ENCODE measurements at places on chromosomes 11 and 22.

DNA sequence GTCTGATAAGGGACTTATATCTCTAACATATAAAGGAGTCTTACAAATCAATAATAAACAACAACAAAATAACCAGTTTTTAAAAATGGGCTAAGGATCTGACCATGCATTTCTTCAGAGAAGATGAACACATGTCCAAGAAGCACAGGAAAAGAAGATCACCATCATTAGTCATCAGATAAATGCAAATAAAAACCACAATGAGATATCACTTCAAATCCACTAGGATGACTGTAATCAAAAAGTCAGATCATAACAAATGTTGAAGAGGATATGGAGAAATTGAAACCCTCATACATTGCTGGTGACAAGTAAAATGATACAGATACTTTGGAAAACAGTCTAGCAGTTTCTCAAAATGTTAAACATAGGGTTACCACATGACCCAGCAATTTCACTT is 61.2 kb upstream of the MYOD1 start:
- no peak for DNase-seq

DNA sequence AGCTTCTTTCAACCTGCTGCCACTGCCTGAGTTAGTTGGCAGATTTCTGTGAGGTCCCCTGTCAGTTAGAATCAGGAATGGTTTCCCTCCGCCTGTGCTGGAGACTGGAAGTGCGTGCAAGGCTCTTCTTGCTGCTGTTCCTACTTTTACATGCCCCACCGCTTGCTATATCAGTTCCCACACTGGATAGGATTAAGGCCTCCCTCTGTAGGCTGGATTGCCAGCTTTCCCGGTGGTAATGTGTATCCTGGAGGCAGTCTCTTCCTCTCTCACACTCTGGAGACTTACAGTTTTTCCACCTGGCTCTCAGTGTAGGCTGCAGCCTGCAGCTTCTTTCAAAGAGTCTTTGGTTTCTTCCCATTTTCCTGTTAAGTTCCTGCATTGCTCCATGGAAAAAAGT is 66.5 kb downstream of the ARHGAP42 start:
- DNase-seq = no peak

DNA sequence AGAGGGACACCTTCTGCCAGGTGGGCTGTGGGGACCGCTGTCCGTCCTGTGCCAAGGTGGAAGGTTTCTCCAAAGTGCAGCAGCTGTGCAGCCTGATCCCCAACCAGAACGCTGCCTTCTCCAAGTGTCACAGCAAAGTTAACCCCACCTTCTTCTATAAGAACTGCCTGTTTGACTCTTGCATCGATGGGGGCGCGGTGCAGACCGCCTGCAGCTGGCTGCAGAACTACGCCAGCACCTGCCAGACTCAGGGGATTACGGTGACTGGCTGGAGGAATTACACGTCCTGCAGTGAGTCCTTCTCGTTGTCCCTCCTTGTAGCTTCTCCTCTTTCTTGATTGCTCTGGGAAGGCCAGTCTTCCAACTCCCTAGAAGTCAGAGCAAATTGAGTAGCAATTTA is 44.8 kb downstream of the TECTA start:
- DNase-seq = no peak

GRCh38 chr11:82858556-82859091 is 41.6 kb downstream of the PRCP start:
- DNase-seq = no peak

DNA sequence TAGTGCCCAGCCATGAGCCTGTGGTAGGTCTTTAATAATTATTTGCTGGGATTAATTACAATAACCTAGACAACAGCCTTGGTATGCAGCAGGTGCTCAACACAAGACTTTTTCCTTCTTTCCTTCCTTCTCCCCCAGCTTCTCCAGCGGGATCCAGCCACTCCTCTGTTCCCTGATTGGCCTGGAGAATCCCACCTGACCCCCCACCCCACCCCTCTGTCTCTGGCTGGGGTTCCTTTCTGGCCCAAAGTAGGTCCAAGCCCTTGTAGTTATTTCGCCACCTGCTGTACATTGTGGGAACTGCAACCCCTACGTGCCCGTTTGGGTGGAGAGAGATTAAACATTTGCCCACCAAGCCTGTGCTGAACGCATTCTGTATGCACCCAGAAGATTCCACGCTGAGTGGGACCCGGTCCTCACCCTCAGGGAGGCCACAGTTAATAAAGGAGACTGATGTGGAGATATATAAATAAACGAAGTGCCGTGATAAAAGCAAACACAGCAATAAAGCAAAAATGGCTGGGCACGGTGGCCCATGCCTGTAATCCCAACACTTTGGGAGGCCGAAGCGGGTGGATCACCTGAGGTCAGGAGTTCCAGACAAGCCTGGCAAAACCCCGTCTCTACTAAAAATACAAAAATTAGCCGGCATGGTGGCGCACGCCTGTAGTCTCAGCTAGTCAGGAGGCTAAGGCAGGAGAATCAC is 32.1 kb upstream of the DGKZ start:
- DNase-seq = peak; percentile 90

DNA sequence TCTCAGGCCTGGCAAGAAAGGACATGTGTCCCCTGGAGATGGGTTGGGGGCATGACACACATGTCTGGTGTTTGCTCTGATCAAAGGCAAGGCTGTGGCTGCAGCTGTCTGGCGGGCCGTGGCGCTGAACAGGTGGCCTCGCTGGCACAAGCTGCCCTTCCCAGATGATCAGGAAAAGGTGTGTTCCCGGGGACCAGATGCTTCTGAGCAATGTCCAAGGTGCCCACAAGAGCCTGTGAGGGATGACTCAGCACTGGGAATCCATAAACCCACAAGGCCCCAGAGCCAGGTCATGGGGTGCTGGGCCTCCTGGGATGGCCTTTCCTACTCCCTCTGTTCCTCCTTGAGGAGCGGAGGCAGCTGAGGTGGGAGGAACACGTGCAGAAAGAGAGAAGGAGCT is 9.7 kb upstream of the LRP5 start:
- DNase-seq = no peak

- no peak for DNase-seq
These were observed 16.4 kb downstream of the SLC1A2 start for GRCh38 chr11:35402751-35403660.

- DNase-seq = no peak
These were observed 1.9 kb upstream of the GRAP2 start for GRCh38 chr22:39898997-39899396.

DNA sequence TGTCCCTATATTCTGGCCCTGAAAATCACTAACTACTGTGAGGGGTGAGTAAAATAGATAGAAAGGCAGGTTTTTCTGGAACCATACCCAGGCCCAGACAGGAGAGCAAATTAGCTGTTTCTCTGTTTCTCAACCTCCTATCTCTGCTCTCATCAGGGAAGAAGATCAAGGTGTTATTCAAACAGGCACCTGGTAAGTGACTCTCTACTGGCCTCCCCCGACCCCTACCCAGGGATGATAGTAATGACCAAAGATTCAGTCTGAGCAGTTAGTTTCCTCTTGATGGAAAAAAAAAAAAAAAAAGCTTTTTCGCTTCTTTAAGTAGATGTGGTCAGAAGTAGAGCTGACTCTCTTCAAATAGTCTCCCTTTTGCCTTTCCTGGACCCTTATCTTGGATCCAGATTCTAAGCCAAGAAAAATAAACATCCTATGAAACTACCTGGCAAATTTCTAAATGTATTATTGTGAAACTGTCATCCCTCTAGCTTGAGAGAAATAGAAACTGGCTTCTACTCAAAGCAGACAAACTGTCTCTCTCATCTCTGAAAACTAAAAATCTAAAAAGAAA is 9.9 kb downstream of the LRRC4C start:
- DNase-seq = no peak

GRCh38 chr22:19962246-19962908 is 20.8 kb upstream of the TXNRD2 start:
- DNase-seq = peak; percentile 89

- DNase-seq = no peak
These were observed 368.6 kb downstream of the TBC1D22A start for GRCh38 chr22:47130883-47131631.

- DNase-seq = no peak
These were observed 96.1 kb downstream of the FDX1 start for GRCh38 chr11:110525883-110526282.

DNA sequence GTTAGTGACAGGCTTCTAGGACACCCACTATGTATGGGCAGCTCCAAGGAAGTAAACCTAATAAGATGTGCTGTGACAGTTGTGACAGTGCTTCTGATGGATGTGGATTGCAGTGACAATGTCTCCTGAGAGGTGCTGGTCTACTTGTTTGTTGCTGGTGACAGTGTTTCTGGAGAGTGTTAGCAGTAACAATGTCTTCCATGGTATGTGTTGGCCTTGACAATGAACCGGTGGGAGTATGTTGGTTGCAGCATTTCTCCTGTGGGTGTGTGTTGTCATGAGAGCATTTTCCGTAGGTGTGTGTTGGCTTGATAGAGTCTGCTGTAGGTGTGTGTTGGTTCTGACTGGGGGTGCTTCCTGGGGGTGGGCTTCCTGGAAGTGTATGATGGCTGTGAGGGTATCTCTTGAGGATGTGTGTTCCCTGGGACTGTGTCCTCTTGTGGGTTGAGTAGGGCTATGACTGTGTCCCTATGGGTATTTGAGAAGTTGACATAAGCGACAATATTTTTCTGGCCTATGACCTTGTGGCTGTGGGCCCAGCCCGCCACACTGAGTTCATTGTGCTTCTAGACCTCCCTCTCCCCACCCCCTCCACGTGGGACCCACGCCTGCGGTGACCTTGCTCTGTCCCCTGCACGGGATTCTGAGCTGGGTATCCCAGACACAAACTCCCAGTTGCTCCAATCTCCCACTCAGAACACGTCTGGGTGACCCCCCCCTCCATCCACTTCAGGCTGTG is 1.2 kb downstream of the DCHS1 start:
- no peak for DNase-seq

GRCh38 chr22:17873804-17874203 is 99.5 kb upstream of the BID start:
- DNase-seq = no peak

GRCh38 chr22:39558950-39559349 is 11.6 kb upstream of the CACNA1I start:
- no peak for DNase-seq

GRCh38 chr11:101497291-101497690 is 86.5 kb downstream of the TRPC6 start:
- DNase-seq = no peak

- DNase-seq = no peak
These were observed 893.3 kb downstream of the FAM181B start for GRCh38 chr11:81840380-81840779.

GRCh38 chr11:26424255-26424654 is 92.3 kb downstream of the ANO3 start:
- DNase-seq = no peak

DNA sequence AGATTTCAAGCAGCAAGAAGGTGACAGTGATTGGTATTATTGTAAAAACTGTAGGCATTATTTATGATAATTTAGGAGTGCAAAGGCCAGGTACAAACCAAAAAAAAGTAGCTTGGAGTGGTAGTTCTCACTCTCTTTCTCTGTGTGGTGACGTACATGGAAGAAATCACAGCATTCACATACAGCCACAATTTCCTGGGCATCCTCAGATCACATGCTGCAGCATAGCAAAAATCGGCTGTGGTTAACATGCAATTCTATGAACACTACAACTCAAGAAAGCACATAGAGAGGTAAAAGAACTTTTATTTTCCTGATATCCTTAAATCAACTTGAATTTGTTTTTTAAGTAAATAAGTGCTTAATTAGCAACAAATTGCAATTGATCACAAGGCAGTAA is 875.8 kb downstream of the DLG2 start:
- no peak for DNase-seq

DNA sequence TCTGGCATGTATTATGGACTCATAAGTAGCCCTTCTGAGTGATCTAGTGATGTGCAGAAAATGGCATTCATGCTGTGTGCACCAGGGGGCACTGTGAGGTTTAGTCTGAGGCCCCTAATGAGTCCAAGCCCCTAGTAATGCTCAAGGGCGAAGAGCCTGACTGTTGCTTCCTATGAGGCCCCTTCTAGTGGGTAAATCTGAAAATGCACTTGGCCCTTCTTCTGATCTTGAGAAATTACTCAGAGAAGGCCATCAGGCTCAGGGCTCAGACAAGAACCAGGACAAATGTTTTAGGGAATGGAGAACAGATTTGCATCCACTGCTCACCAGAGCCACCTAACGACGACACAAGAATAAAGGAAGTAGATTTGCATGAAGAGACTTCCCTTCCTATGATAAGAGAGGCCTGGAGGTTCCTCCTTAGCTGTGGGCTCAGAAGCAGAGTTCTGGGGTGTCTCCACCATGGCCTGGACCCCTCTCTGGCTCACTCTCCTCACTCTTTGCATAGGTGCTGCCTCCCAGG is 75.8 kb downstream of the GGTLC2 start:
- peak; percentile 78 for DNase-seq

DNA sequence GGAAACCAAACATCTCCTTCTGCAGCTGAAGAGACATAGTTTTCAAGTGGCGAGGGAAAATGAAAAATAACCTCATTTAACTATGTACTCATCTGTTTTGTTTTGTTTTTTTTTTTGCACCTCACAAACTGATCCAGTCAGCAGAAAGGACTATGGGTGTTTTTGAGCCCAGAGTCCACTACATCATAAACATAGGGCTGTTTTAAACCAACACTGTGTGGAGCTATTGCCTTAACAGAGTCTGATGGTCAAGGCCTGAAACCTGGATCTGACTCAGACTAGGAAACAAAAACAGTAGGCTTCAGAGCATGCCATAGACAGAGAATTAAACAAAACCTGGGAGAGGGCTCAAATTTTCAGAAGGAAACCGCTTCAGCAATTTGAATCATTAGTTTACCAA is 99.3 kb upstream of the FSHB start:
- DNase-seq = no peak

- no peak for DNase-seq
These were observed 273.9 kb downstream of the TBC1D22A start for GRCh38 chr22:47036352-47036751.

- no peak for DNase-seq
These were observed 22.5 kb downstream of the LRRC10B start for GRCh38 chr11:61531044-61531443.

DNA sequence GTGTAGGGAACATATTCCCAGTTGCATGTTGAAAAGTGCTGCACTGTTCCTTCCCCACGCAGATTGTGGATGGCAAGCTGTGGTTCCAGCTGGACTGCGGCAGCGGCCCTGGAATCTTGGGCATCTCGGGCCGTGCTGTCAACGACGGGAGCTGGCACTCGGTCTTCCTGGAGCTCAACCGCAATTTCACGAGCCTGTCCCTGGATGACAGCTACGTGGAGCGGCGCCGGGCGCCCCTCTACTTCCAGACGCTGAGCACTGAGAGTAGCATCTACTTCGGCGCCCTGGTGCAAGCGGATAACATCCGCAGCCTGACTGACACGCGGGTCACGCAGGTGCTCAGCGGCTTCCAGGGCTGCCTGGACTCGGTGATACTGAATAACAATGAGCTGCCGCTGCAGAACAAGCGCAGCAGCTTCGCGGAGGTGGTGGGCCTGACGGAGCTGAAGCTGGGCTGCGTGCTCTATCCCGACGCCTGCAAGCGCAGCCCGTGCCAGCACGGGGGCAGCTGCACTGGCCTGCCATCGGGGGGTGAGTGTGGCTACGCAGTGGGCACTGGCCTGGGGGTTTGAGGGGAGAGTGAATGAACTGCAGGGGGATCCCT is 102.7 kb upstream of the MTNR1B start:
- no peak for DNase-seq

DNA sequence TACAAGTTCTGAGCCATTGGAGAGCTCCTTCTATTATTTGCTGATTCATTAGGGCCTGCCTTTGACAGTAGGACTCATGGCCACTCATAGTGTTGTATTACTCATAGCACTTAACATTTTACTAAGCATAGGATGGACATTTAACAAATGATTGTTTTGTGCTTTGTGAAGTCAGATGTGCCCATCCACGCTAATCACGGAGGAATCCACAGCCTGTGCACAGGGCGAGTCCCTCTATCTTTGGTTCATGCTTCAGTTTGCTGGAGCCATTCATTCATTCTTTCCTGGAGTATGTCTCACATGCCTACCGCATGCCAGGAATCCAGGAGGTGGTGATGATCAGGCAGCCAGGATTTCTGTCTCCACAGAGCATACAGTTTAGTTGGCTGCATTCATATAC is 254.1 kb downstream of the NTM start:
- DNase-seq = no peak
